ENCODE measurements at places on chromosomes 2 and 18. TPM values are rescaled to one million over a fixed set of nuclear protein-coding genes. Genes with fewer than 3 reads are reported as not detected.

DNA sequence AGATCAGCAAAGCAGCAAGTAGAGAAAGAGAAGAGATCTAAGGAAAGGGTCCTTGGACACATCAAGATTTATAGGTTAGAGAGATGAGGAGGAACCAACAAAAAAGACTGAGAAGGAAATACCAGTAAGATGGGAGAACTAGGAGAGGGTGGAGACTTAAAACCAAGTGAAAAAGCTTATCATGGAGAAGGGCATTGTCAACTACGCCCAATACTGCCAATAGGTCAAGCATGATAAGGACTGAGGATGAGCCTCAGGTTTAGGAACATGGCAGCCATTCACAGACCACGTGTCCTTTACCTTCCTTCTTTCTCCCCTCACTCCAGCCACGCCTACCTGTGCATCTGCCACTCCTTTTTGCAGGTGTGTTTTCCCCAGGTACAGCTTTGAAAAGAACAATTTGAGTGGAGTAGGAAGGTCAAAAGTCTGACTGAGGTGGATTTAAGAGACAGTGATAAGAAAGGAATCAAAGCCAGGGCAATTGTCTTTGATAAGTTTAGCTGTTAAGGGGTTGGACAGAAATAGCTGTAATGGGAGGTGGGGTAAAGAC is 238.7 kb downstream of the STK39 start:
- no peak for DNase-seq

ECEL1 gene
- 0.10 TPM for total RNA-seq

CDH20 gene
- not detected for total RNA-seq

DNA sequence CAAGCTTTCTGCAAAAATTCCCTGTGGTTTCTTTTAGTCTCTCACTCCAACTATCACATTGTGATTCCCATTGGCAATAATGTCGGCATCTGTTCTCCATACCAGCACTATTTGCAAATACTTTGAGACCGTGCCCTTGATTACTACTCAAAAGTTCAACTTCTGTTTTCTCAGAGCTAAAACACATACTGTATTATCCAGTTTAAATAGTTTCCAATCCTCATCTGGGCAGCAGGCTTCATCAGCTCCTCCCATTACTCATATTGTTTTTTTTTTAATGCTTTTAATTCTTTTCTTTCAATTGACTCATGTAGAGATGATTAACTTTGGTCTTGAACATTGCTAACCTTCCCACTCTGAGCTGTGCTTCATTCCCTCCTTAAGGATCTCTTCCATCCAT is 135.8 kb downstream of the METTL8 start:
- DNase-seq, result no peak

CIB4 gene
- not detected for total RNA-seq

GRCh38 chr2:173427887-173428668 is 73.4 kb downstream of the CDCA7 start:
- peak; percentile 24 for DNase-seq

- no peak for DNase-seq
These were observed 72.3 kb upstream of the ERBB4 start for GRCh38 chr2:212610872-212611425.

DNA sequence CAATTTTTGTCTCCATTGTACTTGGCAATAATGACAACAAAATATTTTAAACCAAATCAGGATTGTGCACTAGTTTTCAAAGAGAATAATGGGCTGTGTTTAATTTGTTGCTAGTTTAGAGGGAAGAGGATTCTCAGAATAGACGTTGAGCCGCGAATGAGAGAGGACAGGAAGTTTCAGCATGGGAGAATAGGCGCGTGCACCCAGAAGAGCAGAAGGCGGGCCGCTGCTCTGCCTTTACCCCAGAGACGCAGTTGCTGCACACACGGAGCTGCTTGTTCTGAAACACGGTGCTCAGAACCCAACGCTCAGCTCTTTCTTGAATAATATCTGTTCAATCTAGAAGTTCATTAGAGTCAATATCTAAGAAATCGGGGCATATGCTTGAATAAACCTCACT is 223.4 kb downstream of the MYT1L start:
- no peak for DNase-seq

DNA sequence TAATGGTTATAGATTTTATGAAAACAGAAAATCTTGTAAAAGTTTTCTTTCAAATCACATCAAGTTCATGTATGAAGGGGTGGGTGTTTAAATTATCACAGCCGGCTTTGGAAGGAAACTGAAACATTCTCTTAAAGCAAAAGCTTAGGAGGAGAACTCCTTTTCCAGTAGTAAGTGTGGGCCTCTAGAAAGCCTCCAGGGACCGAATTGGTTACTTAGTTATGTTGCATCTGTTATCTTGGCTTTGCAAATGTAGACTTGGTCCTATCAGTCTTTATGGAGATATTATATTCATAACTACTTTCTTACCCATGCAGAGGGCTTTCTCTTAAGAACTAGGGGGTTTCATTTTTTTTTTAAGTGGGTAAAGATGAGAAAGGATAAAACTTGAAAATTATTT is 7.4 kb downstream of the NAB1 start:
- peak; percentile 67 for DNase-seq

DNA sequence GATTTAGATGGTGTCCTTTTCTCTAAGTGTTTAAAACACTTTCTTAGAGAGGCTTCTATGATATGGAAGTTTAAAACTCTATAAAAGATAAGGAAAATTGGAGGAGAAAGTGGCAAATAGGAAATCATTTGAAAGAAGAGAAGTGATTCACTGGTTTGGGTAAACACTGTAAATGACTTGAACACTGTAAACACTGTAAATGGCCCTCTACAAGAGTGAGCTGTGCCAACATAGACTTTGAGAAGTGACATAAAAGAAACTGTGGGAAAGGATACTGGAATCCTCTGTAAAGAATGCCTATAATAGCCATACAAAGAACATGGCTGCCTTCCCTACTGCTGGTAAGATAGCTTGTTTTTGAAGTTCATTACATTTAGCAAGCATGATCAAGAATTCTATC is 210.9 kb upstream of the SIX3 start:
- no peak for DNase-seq

GRCh38 chr18:40124107-40124506 is 1830.9 kb upstream of the PIK3C3 start:
- no peak for DNase-seq

- DNase-seq, result peak; percentile 79
These were observed 6.5 kb upstream of the KCNG2 start for GRCh38 chr18:79790996-79791972.

DNA sequence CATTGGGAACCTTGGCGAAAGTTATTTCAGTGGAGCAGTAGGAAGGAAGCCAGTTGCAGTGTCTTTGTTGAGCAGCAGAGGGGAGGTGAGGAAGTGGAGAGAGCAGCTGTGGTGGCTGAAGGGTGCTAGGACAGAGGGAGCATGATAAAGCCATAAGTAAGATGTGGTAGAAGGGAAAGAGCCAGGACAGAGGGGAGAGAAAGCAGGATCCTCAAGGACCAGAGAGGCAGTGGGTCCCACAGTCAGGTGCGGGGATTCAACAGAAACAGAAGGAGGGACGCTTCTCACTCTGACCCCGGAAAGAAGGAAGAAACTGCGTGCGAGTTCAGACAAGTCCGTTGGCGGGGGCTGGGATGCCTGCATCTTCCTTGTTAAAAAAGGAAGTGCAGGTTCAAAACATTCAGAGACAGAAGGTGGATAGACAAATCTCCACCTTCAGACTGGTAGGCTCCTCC is at the start of gene CXCR2:
Gene CXCR2, plus strand, starts transcription at position 403 of the 455 bp plus-strand sequence. CDS start 8,774 bp downstream, outside the sequence.
- no peak for DNase-seq

- DNase-seq, result no peak
These were observed 26.9 kb upstream of the YWHAQ start for GRCh38 chr2:9657731-9658130.

SP140 gene
- 0.80 TPM for total RNA-seq

GRCh38 chr2:38129987-38130386 is 54.0 kb upstream of the CYP1B1 start:
- DNase-seq, result no peak

DNA sequence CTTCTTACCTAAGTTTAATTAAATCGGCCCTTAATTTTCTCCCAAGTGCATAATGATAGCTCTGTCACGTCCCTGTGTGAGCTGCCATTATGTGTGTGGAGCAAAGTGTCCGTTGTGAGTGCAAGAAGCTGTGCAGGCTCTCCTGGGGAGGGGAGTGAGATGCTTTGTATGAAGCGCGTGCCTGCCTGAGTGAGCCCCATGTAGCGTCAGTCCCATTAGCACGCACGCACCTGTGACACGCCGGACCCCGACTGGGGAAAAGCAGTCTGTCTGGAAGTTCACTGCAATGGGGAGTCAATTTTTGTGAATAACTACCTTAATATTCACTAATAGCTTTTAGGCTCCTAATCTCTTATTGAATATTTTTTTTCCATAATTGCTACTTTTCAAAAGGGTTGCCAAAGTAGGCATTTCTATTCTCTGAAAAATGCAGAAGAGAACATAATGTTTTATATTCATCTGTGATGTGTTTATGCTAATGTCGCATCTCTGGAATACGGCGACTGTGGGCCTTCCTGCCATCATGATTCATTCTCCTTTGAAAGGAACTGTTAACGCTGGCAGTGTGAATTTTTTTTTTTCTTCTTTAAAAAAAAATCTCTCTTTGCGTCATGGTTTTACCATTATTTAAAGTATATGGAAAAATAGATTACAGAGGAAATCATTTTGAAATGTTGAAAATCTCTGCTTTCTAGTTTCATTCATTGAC is 157.7 kb downstream of the COL4A4 start:
- DNase-seq, result no peak

DNA sequence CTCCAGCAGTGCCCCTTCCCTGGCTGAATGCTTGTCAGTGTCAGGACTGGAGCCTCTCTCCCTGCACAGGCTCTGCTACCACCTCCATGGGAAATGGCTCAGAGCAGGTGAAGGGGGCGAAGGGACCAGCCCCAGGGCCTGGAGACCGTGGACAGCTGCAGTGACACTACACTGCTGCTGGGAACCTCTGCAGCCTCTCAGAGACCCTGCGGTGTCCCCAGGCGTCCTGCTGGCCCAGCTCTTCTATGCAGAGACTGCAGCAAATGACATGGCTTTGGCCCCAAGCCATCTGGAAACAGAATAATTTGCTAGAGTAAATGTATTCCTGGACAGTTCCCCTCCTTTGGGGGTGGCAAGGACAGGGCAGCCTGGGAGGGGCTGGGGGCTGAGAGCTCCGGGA is 53.2 kb downstream of the CIB4 start:
- DNase-seq, result no peak

- DNase-seq, result no peak
These were observed 6.9 kb upstream of the CASP10 start for GRCh38 chr2:201176081-201176481.

- DNase-seq, result no peak
These were observed 1.4 kb downstream of the SMC6 start for GRCh38 chr2:17752246-17752645.

SERPINB4 gene
- not detected for total RNA-seq

DNA sequence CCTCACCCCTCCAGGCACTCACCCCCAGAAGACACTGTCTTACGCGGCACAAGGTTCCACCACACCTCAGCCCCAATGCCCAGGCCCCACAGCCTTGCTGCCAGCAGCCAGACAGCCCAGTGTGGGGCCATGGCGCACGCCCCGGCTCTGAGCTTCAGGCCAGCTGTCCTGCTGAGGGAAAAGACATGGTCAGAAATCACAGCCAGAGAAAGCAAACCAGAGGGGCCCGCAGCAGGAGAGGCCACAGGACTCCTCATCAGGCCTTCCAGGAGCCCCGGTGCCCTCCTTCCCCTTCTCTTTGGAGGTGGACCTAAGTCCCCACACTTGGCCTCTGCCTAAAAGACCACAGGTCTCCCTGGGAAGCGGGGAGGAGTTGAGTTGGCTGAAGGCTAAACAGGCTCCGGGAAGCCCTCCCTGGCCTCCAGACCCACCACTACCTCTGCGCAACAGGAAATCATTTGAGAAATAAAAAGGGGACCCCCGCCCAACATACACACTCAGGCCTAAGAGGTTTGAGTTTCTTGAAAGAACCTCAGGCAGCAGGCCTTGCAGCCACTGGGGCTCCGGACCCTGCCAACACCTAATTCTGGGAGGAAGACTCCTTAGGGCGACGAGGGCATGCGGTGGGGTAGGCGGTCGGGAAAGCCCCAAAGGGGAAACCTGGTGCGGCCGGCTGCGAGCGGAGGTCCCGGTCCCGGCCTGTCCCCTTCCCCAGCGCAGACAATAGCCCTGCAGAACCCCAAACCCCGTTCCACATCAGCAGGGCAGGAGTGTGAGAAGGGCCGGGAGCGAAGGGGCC is 1.9 kb downstream of the SEMA4C start:
- peak; percentile 62 for DNase-seq
